ENCODE measurements at places on chromosomes 7 and 10.
A peak's percentile ranks its signal among the peaks of the same experiment; 100 is the strongest.

DNA sequence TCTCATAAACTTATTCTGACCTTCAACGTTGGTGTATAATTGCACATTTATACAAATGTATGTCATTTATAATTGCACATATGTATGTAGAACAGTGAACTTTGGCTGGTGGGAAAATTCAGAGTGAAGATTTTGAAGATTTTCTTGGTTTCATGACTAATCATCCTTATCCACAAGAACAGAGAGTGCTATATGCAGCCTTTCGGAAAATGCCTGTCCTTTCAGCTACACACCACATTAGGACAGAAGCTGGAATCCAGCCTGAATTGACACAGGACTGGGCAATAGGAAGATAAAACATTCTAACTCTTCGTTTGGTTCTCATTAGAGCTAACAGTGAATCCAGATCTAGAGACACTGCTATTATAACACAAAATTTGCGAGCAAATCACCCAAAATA lies 166.2 kb downstream of the PDE1C start:
- no peak for DNase-seq

GRCh38 chr10:73625004-73625883 lies 16.0 kb downstream of the MYOZ1 start:
- peak; percentile 29 for DNase-seq

DNA sequence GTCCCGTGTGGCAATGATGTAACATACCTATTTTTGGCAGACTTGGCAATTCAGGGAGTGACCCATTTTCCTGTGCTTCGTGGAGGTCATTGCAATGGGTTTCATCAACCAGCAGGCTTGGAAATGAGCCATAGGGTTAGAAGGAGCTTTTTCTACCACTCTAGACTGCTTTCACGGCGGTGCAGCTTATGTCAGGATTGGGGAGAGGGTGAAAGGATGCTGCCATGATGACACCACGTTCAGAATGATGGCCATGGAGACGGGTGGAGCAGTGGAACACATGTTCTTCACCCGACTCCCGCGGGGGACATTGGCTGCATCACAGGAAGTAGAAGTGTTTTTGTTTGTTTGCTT lies 220.2 kb downstream of the EMX2 start:
- no peak for DNase-seq

DNA sequence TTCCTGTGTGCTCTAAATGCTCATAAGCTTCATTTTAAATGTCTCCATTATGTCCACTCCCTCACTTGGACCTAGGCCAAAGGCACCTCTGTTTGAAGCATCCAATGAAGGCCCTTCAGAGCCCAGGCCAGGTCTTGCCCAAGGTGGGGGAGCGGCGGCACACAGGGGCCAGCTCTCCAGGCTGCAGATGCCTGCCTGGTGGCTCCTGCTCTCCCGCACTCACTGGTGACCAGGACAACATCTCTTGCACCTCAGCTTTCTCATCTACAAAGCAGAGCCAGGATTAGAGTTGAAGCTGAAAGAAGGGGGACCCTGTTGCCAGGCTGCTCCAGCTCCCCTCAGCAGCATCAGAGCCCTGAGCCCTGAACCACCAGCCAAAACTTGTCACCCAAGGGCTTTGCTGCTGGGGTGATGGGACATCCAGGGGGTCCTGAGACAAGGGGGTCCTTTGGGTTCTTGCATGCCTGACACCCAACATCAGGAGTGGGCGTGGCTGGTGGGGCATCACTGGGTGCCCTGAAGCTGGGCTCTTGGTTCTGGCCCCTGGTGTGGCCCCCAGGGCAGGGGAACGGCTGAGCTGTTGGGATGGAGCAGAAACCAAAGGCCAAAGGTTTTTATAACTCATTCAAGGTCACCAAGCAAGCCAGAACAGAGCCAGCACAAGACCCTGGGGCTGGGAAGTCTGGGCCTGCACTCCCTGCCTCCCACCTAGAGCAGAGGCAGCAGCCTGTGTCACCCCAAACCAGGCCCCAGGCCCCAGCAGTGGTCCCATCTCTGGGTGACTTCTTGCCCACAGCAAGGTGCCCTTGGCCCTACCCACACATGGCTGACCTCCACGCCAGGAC lies 1.2 kb downstream of the NACAD start:
- DNase-seq = no peak

DNA sequence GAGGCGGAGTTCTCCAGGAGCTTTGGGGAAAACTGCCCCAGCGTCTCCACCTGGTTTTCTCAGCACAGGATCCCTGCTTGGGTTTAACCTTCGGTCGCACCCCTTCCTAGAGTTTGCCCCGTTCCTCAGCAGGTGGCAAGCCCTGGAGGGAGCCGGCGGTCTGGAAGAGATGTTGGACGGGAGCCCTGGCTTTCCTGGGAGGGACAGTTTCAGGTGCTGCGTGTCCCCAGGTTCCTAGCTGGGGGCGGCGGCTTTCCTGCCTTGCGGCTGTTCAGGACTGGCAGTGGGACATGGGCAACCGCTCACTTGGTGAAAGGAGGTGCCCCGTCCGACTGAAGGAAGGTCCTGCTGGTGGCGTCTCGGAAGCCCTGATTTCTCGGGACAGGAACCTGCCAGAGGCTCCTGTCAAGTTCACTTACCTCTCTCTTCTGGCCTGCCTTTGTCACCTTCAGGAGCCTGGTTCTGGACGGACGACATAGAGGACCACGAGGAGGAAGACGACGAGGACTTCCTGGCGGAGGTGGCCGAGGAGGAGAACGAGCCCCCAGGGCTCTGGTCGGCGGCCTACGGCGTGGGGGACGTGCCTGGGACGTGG lies 14.8 kb downstream of the ZNF316 start:
- no peak for DNase-seq
